Stimulated activated CD4-positive, alpha-beta T cell treated with anti-CD3 and anti-CD28 coated beads, Interleukin-1b, Interleukin-23, amount 100 ng/mL, for 1 hour (primary cell): ENCODE measurements at places on chromosomes 6 and 20.

DNA sequence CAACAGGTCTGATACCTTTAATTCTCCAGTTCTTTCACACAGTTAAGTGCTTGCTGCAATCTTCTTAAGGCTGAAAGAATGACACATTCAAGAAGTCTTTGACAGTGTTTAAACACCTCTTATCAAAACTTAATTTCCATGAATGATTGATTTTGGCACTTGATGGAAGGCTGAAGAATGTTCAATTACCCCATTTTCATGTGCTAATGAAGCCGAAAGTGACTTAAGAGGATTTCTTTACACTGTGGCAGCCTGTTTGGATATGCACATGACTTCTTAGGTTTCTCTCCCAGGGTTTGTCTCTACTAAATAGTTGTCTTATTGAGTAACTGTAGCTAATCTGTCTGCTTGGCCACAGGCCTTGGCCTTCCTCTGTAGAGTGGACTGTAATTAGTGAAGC lies 81.1 kb upstream of the PRDM1 start:
- no peak for DNase-seq

- DNase-seq, result no peak
Measured at GRCh38 chr20:57275813-57276212, 9.4 kb upstream of the BMP7 start.

DNA sequence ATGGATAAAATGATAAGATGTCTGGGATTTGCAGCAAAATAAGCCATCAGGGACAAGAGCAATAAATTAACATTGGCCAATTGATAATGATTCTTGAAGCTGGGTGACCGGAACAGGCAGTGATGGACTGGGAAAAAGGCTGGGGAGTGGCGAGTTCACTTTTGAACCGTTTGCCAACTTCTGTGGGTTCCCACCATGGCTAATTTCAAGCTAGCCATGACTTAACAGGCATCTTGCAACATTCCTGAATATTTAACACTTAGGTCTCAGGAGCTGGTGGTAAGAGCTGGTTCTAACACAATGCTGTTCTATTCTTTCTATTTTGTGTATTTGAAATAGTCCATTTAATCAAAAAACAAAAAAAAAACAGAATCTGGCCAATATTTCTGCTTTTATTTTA lies 37.6 kb upstream of the CD83 start:
- no peak for DNase-seq

- DNase-seq, result no peak
Measured at GRCh38 chr6:149242883-149243282, 74.6 kb upstream of the TAB2 start.

GRCh38 chr6:112149236-112149635 lies 61.8 kb downstream of the FAM229B start:
- no peak for DNase-seq

- no peak for DNase-seq
Measured at GRCh38 chr6:170092826-170093225, 198.1 kb downstream of the DLL1 start.

DNA sequence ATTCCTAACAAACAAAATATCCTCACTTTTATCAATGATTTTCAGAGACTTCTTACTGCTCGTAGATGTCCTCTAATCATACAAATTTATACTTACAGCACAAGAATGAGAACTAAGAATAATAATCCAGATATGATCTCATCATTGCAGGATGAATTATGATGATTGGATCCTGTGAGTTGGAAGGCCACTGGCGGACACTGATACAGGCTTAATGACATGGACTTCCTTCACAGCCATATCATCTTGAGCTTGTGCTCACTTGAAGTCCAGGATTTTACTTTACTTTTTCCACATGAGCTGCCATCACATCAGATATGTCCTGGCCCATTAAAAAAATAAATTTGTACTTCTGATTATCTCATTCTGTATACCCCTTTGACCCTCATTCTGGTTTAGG lies 94.3 kb downstream of the NKAIN2 start:
- no peak for DNase-seq

GRCh38 chr6:170505306-170505705 lies 47.8 kb downstream of the PSMB1 start:
- DNase-seq, result no peak

- no peak for DNase-seq
Measured at GRCh38 chr6:1267057-1267732, 44.7 kb upstream of the FOXQ1 start.

DNA sequence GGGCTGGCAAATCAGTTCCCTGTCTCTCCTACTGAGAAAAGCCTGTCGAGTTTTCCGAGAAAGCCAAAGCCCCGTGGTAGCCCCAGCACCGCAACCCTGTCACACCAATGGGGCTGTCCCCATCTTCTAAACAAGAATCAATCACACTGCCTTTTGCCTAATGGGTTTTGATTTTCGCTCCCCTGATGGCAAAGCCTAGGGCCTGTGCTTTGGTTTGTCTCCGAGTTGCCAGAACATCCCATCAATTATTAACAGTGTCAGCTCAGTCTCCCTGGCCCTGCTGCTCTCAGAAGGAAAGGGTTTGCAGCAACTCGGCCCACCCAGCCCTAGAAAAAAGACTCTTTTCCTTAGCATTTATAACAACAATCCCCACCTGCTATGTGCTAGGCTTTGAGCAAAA lies 4.2 kb downstream of the KCNB1 start:
- DNase-seq, result no peak

DNA sequence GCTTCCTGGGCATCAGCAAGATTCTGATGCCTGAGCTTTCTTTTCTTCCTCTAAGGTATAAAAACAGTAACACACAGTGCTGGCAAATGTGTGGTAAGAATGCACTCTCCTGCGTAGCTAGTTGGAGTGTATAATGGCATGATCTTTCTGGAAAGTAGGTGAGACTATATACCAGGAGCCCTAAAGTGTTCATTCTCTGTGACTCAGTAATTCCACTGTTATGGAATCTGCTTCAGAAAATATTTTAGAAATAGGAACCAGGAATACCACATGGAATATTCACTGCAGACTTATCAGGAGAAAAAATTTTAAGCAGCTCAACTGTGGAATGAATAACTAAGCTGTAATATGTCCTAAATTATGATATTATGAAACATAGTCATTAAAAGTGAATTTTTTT lies 16.9 kb upstream of the CSE1L start:
- DNase-seq, result no peak

- DNase-seq, result no peak
Measured at GRCh38 chr6:138086573-138087196, 20.5 kb downstream of the PERP start.

DNA sequence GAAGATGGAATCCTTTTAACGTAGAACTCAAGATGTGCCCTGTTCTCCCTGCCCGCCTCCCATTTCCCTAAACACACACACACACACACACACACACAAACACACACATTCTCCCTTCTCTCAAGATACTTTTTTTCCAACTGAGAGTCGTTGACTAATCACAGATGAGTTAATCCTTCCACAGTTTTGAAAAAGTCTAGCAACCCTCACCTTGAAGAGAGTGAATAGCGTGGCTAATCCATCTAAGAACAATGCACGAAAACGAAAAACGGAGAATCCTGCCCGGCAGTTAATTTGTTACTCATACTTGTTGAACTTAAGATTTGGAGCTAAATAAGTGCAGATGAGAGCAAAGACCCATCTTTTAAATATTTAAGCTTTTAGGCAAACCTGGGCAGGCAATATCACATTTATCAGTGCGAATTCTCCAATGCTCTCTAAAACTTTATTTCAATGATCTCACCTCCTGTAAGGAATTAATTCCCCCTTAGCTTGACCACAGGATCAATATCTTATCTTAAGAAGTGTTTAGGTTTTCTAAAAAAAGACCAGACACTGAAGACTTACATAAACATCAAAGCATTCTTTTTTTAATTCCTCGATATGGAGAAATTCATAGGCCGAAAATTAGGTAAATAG lies 1.1 kb downstream of the AGPAT4 start:
- no peak for DNase-seq

- DNase-seq, result no peak
Measured at GRCh38 chr20:13613917-13614316, 24.8 kb downstream of the TASP1 start.

GRCh38 chr20:46928580-46929132 lies 34.0 kb downstream of the EYA2 start:
- no peak for DNase-seq

DNA sequence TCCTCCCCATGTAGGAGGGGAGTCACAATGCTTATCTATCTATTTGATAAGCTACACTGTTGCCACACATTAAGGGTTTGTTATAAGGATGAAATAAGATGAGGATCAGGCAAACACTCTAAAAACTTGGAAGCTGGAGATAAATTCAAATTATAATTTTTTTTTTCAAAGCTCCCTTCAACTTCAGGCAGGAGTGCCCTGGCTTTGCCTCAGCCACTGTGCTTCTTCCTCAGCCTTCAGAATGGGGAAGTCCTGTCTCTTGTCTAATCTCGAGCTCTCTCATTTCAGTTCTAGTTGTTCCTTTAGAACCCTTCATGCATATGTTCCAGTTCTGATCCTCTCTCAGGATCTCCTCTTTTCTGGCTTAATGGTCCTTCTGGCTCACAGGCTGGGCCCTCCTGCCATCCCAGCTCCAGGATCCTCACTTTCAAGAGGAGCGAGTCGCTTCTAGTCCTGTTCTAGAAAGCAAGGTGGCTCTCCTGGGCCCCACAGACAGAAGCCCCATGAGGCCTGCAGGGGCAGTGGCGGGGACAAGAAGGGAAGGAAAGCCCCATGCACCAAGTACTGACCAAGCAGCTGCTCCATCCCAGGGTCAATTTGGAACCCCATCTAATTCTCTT lies 164.3 kb downstream of the VEGFA start:
- no peak for DNase-seq

DNA sequence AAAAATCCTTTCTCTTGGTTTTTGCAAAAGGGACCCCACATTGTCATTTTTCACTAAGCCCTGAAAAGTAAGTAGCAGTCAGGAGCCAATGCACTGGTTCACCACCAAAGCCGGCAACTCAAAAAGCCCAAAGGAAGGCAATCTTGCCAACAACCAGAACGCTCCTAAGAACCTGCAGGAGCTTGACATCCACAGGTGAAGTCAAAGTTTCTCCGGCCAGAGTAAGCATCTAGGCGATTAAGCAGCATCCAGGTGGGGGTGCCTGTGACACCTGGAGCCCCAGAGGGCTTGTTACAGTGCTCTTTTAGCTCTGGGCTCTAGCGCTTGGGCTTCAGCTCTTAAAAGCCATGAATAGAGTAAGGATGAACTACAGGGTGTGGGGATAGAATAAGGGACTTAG lies 36.1 kb downstream of the SLC35D3 start:
- no peak for DNase-seq

GRCh38 chr6:113934101-113934500 lies 36.8 kb downstream of the HDAC2 start:
- DNase-seq, result no peak

- no peak for DNase-seq
Measured at GRCh38 chr6:156598071-156598854, 178.9 kb upstream of the ARID1B start.

- DNase-seq, result no peak
Measured at GRCh38 chr6:53924277-53924676, 129.5 kb downstream of the LRRC1 start.

DNA sequence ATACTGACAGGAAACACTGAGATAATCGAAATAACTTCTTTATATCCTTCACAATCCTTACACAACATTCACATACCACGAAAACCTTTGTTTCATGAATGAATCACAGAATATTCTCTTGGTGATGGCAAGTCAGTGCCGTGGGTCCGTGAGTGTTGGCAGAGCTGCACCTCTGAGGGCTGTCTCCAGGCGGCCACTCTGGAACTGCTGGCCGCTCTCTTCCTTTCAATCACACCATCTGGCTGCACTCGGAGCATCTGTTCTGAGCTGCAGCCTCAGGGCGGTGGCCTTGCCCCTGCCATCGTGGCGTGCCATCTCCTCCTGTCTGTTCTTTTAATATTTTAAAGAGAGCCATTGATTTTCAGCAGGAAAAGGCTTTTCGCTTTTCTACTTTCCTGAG lies 129.4 kb upstream of the AFDN start:
- DNase-seq, result no peak

- no peak for DNase-seq
Measured at GRCh38 chr6:106569428-106569827, 59.9 kb downstream of the RTN4IP1 start.

DNA sequence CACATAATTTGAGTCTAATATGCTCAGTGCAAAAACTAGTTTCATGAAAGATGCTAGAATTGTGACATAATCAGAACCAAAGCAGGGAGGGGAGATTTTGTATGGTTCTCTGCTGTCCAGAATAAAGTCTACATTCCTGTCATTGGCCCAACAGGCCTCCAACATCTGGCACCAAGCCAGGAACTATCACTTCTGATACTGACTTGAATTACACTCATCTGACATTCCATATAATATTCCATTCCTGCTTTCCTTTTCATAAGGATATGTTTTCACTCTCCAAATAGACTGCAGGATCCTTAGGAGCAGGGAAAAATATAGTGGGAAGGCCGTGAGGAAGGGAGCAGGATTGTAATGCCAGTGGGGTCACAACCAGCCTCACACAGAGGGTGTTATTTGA lies 84.6 kb upstream of the BTN3A2 start:
- DNase-seq, result no peak

DNA sequence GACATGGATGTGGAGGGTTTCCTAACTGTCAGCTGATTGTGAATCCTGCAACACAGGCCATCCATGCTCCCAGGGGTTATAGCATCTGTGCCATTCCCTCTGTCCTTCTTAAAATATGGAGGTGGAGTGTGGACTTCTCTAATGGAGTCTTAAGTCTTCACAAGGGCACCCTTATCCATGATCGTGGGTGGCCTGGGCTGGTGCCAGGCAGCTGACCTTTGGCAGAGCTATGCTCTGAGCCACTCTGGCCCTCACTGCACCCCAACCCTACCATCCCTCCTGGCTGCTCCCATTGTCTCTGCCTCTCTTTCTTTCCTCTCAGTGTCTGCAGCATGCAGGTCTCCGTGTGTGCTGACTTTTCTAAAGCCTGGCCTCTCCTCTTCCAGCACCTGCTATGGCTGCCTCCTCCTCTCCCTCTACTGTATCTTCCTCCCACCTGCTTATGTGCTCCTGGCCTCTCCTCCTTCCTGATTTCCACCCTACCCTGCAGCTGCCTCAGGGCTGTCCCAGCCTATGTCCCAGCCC lies 11.2 kb upstream of the PCMTD2 start:
- DNase-seq, result no peak
